T-cell (primary cell): ENCODE measurements at places on chromosomes 4 and X.

DNA sequence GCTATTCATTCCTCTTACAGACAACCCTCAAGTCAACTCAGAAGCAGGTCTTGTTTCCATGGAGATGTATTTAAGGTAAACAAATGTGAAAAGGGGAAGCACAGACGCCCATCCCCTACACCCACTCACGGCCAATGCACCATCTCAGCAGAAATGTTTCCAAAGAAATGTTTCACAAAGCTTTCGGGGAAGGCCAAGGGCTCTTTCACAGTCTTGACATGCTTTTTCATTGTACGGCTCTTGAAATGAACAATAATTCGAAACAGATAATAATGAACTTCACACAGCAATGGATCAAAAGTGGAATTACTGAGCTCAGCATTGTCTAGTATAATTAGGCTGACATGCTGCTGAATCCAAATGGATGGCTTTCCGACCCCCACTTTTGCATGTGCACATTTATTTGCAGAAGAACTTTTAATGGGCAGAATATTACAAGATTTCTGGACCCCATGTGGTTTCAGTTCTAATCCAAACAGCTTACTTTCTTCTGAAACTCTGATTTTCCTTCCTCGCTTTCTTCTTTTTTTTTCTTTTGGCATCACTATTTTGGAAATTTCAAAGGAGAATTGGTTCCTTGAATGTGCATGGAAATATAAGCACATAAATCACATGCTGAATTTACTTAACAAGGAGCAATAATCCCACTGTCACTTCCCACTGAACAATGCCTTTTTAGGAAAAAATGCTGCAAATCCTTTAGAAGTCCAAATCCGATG, 160.9 kb downstream of the SMIM20 start:
- H3K27ac ChIP-seq = no peak overlapping the region
- peaks cover 17% of the 10 kb centered on the region for H3K4me1 ChIP-seq
- H3K4me3 ChIP-seq = no peak overlapping the region
- H3K36me3 ChIP-seq = no peaks in the 10 kb centered on the region
- no peaks in the 10 kb centered on the region for H3K27me3 ChIP-seq

- H3K4me3 ChIP-seq = no peak overlapping the region
- H3K27ac ChIP-seq = no peak overlapping the region
- peak; percentile 2 for DNase-seq
- no peaks in the 10 kb centered on the region for H3K27me3 ChIP-seq
- no peaks in the 10 kb centered on the region for H3K36me3 ChIP-seq
Observed at GRCh38 chr4:14871676-14872430, 130.4 kb upstream of the CPEB2 start.

DNA sequence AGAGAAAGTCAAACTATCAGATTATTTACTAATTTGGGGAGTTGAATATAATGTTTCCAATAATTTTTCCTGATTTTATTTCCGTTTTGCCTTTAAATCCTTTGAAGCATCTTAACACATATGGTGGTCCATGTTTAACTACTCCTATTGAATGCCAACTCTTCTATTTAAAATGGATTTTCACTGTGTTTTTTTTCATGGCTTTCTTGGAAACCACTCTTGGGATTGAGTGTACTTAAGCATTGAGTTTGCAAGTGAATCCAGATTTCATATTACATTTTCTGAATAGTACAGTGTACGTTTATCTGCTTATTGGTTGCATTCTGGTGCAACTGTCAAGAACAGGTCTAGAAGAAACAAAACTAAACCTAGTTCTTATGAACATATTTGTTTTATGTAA, 45.6 kb downstream of the RAPGEF2 start:
- no peaks in the 10 kb centered on the region for H3K27me3 ChIP-seq
- no peak overlapping the region for H3K4me3 ChIP-seq
- H3K36me3 ChIP-seq = no peaks in the 10 kb centered on the region
- H3K4me1 ChIP-seq = no peaks in the 10 kb centered on the region

DNA sequence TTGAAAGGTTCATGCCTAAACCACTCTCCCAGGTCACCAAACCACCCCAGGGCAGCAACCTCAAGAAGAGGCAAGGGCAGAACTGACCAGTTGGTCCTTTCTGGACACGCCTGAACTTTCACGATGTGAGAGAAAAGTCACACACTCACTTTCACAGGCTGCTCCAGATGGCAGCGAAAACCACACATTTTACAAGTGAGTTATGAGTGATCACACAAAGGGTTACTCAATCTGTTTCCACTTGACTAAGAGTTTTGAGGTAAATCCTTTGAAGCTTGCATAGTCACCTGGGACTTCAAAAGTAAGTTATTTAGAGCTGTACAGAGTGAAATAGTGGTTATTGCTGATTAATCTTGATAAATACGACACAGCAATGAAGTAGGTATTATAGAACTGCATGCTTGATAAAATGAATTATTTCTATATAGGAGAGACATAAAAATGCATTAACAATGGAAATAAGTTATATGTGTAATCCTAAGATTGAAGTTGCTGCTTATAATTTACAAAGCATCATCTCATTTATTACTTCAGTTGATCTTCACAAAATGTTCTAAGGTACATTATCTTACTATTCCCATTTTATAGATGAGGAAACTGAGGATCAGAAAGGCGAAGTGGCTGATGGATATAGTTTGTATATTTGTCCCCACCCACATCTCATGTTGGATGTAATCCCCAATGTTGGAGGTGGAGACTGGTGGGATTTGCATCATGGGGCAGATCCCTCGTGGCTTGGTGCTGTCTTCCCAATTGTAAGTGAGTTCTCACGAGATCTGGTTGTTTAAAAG, 103.0 kb upstream of the KLF3 start:
- H3K36me3 ChIP-seq = no peaks in the 10 kb centered on the region
- H3K4me3 ChIP-seq = no peak overlapping the region
- no peaks in the 10 kb centered on the region for H3K27me3 ChIP-seq
- no peak for DNase-seq

DNA sequence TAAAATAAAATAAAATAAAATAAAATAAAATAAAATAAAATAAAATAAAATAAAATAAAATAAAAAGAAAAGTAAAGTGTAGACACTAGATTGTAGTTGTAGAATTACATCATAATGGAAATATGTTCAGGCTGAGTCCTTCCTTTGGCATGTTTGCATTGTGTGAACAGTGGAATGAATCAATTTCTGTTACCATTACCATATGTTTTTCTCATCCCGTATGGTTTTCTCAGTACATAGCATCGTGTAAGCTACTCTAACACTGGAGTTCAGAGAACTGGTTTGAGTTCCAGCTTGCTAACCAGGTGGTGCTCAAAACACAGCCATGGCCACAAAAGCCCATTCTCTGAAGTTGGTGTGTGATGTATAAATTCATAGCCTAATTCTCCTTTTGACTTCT, 45.9 kb downstream of the USP11 start:
- DNase-seq = no peak
- no peak overlapping the region for H3K27ac ChIP-seq
- H3K4me3 ChIP-seq = no peak overlapping the region
- no peaks in the 10 kb centered on the region for H3K27me3 ChIP-seq
- no peaks in the 10 kb centered on the region for H3K36me3 ChIP-seq

GRCh38 chr4:121138039-121138825, 25.9 kb downstream of the TNIP3 start:
- DNase-seq = no peak
- no peaks in the 10 kb centered on the region for H3K27me3 ChIP-seq
- no peak overlapping the region for H3K4me3 ChIP-seq
- H3K4me1 ChIP-seq = peaks cover 21% of the 10 kb centered on the region
- H3K36me3 ChIP-seq = no peaks in the 10 kb centered on the region
- peak overlapping the region; percentile 72 for H3K27ac ChIP-seq

GRCh38 chrX:23660766-23661132, 6.5 kb upstream of the PRDX4 start:
- peaks cover 3% of the 10 kb centered on the region for H3K4me1 ChIP-seq
- no peaks in the 10 kb centered on the region for H3K27me3 ChIP-seq
- H3K4me3 ChIP-seq = no peak overlapping the region
- H3K27ac ChIP-seq = no peak overlapping the region
- DNase-seq = no peak

DNA sequence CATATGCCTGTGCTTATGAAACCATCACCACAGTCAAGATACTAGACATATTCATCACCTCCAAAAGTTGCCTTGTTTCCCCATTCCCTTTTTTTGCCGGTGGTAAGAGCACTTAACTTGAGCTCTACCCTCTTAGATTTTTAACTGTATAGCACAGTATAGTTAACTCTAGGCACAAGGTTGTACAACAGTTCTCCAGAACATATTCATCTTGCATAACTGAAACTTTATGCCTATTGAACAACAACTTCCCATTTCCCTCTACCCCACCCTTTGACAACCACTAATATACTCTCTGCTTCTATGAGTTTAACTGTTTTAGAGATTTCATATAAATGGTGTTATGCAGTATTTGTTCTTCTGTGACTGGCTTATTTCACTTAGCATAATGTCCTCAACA, 119.3 kb downstream of the ASB9 start:
- H3K4me1 ChIP-seq = peaks cover 2% of the 10 kb centered on the region
- DNase-seq = no peak
- H3K27me3 ChIP-seq = no peaks in the 10 kb centered on the region
- no peak overlapping the region for H3K4me3 ChIP-seq
